CD4-positive, alpha-beta memory T cell (primary cell): ENCODE measurements at places on chromosomes 2 and 18.
A peak's percentile ranks its signal among the peaks of the same experiment; 100 is the strongest.

DNA sequence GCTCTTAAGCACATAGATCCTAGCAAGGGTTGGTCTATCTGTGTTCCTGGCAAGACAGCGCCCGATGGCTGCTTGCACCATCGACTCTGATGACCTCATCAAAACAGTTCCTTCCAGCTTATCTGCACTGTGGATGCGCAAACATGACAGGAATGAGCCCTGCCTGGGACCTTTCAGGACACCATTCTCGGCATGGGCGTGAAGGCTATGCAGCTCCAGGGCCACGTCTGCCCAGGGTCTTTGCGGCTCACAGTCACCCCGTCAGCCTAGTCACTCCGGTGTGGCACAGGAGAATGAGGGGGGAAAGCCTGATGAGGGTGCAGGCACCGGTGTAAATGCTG, 147.8 kb upstream of the TWIST2 start:
- DNase-seq, result no peak

DNA sequence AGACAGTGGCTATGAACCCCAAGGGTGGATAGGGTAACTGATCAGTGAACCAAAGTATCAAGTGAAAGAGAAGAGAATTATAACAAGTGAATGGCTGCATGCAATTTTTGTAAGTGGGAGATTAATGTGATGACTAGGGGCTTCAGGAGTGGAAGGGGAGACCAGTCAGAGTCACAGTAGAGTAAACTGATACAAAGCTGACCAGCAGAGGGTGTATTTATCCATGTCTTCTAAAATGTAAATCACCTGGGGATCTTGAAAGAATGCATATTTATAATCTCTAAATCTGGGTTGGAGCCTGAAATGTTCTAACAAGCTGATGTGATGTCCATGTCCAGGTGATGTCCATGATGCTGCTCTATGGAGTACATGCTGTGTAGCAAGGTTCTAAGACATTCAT, 1351.3 kb upstream of the CHAC2 start:
- DNase-seq, result no peak

GRCh38 chr2:25521665-25522387, 151.6 kb downstream of the DTNB start:
- peak; percentile 76 for DNase-seq

DNA sequence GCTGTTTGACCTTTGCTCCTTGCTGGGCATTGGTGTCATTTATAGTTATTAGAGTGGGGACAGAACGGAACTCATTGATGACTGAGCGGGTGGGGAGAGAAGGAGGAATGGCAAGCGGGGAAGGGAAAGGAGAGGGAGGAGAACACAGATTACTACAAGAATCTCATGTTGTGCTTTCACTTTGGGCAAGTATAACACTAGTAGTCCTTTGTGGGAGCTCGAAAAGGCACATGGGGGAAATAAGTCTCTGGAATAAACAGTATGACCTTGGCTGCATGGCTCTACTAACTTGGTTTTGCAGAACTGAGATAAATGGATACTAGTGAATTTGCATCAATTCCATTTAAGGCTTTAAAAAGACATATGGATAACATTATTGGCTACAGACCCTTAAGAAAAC, 161.7 kb upstream of the NABP1 start:
- DNase-seq, result no peak

GRCh38 chr2:20052861-20053281, 1.4 kb upstream of the LAPTM4A start:
- no peak for DNase-seq
